ENCODE measurements at places on chromosomes 3 and 15. TPM values are rescaled to one million over a fixed set of nuclear protein-coding genes. Genes with fewer than 3 reads are reported as not detected.

GJD2 gene
- not detected for total RNA-seq

VIPR1 gene
- not detected for total RNA-seq

TGM5 gene
- not detected for total RNA-seq

LRRK1 gene
- 9.0 TPM for total RNA-seq

LMAN1L gene
- total RNA-seq: not detected

LYZL4 gene
- total RNA-seq: not detected

SUCNR1 gene
- total RNA-seq: not detected

CA12 gene
- total RNA-seq: 0.33 TPM

SNX22 gene
- 0.39 TPM for total RNA-seq

MME gene
- 3.8 TPM for total RNA-seq

CGGBP1 gene
- 32.4 TPM for total RNA-seq

SIN3A gene
- 14.8 TPM for total RNA-seq

All from mammary microvascular endothelial cell (primary cell).